ENCODE measurements at places on chromosomes 2 and 18.

GRCh38 chr2:232632904-232633412 lies 446 bp upstream of the EFHD1 start:
- peak; percentile 38 for DNase-seq

- DNase-seq, result no peak
Measured at GRCh38 chr18:75213611-75214331, 3.2 kb downstream of the TSHZ1 start.

DNA sequence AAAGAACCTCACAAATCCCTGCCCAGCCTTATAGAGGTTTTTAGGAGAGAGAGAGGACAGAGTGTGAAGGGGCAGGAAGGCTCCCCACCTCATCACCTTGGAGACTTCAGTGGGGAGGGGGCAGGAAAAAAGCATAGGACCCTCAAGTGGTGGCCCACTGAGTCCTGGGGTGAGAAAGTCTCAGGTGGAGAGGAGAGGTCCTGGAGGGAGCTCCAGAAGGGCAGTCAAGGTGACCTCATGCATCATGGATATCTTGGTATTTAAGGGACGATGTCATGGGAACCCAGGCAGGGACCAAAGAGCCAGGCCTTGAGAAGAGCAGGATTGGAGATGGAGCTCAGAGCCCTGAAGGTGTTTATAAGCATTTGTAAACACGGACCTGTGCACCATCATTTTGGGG lies 204.5 kb downstream of the SLC4A3 start:
- no peak for DNase-seq

DNA sequence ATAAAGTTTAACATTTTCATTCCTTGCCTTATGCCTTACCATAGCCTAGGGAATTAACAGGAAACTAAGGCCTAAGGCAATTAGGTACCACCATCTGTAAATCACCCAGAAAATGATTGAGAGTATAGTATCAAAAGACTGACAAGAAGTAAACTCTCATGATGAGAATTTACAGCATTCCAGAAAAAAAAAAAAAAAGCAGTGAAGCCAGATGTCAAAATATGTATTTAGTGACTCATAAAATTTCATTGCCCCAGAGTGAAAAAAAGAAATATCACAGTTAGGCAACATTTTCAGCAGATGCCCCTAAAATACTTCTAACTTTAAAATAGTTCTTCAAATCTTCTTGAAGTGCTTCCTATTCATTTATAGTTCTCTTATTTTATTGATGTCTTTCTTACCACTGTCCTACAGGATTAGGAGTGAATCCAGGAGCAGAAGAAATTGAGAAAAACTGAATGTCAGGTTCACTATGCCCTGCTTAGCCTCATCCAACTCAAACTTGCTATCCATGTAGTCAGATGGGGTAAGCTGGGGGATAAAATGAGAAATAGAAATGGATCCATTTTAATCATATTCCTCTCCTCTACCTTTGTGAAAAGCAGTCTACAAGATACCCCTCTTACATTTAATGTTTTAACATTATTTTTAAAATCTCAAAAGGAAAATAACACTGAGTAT lies 57.3 kb upstream of the TANK start:
- no peak for DNase-seq

DNA sequence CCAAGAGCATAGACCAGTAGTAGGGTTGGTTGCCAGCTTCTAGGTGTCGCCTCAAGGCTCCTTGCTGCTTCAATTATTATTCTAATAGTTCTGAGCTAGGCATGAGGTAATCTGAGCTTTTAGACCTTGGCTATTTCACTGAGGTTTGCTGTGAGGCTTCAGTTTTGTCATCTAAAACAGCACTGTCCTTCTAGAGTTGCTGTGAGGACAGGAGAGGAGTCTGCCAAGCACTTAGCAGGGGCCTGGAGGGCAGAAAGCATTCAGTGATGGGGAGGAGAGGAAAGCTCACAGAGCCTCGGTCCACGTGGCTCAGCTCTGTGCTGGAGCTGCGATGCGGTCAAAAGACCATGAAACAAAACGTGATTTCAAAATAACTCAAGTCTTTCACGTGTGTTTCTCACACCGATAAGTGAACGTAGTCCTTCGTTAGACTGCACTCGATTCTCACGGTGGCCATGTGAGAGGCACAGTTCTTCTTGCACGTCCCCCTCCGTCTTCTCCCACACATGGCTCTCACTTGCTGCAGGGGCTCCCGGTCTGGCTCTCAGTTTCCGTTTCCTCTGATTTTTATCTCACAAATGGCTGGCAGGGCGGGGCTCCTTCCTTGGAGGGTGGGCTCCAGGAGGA lies 113.7 kb downstream of the B3GNT2 start:
- no peak for DNase-seq
